ENCODE measurements at places on chromosomes 12 and 14.

- DNase-seq, result no peak
Observed at GRCh38 chr12:12798480-12798879, 13.0 kb downstream of the APOLD1 start.

DNA sequence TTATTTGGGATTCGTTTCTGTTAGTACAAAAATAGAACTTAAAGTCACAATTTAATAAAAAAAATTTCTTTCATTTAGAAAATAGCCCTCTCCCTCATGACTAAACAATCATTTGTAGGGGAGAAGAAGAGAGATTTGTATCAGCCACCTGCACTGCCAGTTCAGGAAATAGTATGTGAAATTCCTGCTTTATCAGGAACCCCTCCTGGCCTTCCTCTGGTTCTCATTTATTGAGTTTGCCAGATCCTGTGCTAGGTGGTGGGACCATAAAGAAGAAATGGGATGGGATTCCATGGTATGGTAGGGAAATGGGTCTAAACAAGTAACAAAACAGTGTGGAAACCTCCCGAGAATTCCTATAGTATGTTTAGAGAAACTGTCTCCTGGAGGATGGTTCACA, 30.0 kb downstream of the RASSF8 start:
- no peak for DNase-seq

DNA sequence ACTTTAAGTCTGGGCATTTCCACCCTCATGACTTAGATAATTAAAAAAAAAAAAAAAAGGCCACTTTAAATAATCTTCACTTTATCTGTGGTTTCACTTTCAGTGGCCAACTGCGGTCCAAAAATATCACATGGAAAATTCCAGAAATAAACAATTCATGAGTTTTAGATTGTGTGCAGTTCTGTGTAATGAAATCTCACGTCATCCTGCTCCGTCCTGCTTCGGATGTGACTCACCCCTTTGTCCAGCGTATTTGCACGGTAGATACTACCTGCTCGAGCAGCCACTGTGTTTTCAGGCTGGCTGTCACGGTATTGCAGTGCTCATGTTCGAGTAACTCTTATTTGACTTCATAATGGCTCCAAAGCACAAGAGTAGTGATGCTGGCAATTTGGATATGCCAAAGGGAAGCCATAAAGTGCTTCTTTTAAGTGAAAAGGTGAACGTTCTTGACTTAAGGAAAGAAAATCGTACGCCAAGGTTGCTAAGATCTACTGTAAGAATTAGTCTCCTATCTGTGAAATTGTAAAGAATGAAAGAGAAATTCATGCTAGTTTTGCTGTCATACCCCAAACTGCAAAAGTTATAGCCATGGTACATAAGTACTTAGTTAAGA, 2.4 kb downstream of the E2F7 start:
- DNase-seq, result no peak

GRCh38 chr12:113274848-113275247, 53.6 kb downstream of the TPCN1 start:
- no peak for DNase-seq

DNA sequence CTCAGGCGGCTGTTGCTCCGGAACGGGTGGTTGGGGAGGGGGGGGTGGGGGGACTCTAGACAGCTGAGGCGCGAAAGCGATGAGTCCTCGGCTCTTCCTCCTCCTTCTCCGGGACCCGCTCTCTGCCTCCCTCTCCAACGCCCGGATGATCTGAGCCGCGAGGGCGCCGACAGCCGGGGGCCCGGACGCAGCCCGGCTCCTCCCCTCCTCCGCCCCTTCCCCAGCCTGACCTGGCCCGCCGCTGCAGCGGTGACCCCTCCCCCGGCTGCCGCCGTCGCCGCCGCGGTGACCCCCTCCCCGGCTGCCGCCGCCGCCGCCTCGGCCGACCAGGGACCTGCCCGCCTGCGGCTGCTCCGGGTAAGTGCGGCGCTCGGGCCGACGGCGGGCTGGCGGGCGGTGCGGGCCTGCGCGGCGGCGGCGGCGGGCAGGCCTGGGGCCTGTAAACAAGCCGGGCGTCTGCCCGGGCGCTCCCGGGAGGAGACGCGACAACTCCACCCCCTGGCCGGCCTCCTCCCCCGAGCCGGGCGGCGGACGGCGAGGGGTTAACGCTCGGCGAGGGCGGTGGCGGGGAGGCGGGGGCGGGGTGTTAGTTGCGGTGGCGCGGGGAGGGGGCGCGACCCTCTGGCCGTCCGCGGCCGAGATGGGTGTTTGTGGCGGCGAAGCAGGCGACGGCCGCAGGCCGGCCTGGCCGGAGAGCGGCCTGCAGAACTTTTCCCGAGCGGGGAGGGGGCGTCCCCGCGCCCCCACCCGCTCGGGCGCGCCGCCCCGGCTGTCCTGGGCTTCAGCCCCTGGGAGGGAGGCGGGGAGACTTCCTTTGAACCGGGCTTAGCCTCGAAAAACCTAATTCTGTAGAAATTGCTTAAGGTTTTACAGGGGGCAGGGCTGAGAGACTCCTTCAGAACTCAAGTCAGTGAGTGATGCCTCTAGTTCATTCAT, 568 bp downstream of the PPM1A start:
- no peak for DNase-seq

DNA sequence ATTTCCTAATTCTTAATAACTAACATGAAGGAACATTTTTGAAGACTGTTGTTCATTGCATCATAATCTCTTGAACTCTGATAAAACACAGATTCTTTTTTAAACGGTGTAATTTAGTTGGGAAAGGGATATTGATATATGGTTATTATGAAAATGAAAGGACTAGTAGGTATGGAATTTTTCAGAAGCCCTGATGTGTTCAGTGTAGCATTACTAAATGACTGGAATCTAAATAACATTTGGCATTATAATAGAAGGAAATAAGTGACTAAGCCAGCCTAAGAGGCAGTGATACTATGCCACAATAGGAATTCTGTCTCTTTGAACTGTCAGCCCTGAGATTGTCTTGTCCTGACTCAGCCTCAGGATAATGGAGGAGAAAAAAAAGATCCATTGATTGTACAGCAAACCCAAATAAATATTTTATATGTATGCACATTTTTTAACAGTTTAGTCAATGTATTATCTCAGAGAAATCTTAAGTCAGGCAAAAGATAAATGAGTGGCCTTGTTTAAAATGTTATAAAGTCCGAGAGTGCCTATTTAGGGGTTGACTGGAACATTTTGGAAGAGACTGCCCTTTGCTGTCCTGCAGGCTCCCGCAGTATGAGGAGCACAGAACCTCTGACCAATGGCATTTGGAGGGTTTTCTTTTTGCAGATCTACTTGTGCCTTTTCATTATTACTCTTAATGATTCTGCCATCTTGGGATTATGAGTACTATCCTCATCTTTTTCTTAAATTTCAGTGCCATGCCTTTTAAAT, 271.2 kb downstream of the EGLN3 start:
- no peak for DNase-seq

DNA sequence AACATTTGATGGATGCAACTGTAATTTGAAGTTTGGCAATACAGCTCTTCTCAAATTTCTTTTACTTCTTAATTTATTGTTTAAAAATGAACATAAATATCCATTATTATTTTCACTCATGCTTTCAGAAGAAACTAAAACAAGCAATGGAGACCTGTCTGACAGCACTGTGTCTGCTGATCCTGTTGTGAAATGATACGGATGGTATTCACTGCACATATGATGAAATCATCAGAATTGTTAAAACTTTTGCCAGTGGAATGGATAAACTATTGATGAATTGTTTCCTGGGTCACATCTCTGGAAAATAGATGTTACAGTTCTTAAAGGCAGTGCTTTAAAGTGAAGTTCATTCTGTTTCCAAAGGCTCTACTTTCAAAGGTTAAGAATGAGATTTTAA, 59.2 kb downstream of the WASHC4 start:
- DNase-seq, result no peak

- no peak for DNase-seq
Observed at GRCh38 chr12:40106202-40106533, 287 bp upstream of the SLC2A13 start.

GRCh38 chr12:49720214-49720613, 13.0 kb upstream of the FMNL3 start:
- no peak for DNase-seq

DNA sequence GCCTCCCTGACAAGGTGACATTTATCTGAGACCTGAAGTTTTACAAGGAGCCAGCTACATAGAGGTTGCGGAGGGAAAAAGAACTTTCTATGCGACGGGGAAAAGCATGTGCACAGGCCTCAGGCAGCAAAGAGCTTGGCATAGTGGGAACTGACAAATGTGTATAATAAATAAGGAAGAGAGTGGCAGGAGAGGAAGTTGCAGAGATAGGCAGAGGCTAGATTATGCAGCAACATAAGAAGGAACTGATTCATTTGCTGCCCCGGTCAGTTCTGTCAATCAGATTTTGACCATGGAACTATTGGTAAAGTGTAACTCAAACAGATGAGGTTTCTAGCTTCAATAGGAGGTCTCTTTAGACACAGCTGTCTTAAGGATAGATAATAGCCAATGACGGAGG, 33.7 kb upstream of the RIC8B start:
- DNase-seq, result no peak

DNA sequence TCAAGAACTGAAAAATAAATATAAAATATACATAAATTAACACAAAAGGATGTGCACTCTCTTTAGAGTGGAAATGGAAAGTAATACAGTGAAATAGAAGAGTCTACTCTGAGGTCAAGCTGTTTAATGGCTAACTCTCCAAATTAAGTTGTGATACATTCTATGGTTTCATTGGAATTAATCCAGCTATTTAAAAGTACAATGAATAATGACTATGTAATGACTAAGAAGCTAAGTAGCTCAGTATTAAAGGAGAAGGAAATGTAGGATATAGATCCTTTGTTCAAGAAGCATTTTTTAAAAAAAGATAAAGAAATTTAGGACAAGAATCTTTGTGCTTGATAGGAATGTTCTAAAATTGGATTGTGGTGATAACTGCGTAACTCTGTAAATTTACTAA, 85.3 kb downstream of the LRP6 start:
- DNase-seq, result no peak

DNA sequence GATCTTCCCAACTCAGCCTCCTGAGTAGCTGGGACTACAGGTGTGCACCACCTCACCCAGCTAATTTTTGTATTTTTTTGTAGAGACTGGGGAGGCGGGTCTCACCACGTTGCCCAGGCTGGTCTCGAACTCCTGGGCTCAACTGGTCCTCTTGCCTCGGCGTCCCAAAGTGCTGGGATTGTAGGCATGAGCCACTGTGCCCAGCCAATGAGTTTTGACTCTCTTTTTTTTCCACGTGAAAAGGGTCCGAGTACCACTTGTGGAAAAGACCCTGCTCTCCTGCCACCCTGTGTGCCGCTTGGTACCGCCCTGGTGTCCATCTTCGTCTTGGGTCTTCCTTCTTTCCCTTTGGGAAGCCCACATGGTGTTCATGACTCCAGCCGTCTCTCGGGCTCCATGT, 17.6 kb downstream of the TEDC1 start:
- no peak for DNase-seq

DNA sequence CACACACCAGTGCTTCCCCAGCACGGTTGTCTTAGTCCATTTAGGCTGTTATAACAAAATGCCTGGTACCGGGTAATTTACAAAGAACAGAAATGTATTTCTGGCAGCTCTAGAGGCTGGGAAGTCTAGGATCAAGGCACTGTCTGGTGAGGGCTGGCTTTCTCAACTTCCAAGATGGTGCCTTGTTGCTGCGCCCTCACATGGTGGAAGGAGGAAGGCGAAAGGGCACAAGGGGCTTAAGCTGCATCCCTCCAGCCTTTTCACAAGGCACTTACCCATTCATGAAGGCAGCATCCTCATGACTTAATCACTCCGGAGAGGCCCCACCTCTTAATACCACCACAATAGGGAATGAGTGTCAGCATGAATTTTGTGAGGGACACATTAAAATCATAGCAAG, 155.5 kb downstream of the SLC15A5 start:
- no peak for DNase-seq

DNA sequence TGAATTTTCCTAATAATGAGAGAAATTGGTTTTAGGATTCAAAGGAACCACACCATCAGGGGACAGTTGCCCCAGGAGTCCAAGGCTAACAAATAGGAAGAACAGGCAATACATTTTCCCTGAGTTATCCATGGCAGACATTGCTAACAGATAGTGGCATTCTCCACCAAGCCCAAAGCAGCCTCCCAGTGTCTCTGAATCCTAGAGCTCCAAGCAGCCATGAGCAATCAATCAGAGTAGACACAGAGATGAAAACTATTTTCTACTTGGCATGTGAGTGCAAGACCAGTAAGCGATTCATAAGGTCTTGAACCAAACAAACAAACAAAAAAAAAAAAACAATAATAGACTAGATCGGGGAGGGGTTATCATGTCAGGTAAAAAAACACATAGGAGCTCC, 515.7 kb downstream of the MED13L start:
- DNase-seq, result no peak

DNA sequence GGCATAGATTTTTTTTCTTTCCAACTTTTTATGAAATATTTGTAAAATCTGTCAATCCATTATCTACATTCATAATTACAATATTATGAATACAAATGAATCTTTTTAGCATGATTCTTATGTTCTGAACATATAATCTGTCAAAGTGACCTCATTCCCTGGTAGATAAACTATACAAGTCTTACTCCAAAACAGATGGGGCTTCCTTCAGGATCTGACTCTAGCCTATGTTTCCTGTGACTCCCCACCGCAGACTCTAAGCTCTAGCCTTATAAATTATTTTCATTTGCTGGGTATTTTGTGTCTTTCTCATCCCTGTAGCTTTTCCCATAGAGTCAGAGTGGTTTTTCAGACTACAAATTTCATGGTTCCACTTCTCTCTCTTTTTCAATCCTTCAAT, 202.1 kb upstream of the KITLG start:
- DNase-seq, result no peak

DNA sequence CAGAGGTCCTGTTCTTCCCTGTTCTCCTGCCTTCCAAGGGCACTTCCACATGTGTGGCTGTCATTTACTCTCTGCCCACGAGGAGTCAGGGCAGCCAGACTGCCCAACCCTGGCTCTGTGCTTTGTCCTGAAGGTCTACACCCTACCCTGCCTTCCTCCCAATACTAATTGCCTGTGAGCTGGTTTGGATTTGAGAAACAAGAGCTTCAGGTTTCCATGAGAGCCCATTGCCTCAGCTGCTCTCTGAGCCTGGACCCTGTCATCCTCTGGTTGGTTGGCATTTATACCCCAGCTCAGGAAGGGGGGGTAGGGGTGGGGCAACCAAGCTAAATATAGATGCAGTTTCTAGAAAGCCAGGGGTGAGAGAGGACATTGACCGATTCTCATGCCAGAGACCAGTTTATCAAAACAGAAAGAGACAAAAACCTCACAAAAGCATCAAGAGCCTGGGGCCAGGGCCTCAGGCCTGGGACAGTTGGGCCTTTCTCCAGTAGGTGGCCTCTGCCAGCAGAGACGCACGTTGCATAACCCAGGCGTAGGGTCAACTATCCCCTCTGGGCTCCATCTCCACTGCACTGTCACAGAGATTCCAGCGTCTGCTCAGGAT, 34.5 kb downstream of the VDR start:
- no peak for DNase-seq

GRCh38 chr12:45637706-45638105, 91.8 kb upstream of the ARID2 start:
- DNase-seq, result no peak

GRCh38 chr14:61766151-61766550, 3.9 kb downstream of the SNAPC1 start:
- DNase-seq, result no peak

- no peak for DNase-seq
Observed at GRCh38 chr14:99592933-99593753, 10.9 kb downstream of the CCDC85C start.
